ENCODE measurements at places on chromosomes 4 and X.

DNA sequence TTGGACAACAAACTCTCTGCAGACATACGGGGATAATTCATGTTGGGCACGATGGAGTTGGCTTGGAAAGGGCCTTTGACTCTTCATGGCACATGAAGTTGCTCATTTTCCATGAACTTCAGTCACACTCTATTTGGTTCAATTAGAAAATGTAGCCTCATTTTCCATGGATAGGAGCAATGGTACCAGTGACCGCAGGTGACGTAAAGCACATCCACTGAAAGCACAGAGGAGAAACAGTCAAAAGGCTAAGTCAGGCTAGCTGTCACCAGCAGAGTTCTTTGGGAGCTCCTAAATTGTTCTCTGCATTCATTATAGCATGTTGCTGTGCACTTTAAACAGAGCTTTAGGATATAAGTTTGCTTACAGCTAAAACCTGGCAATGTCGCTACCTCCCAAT lies 39.9 kb upstream of the MAP3K15 start:
- DNase-seq: no peak

- DNase-seq: no peak
Observed at GRCh38 chr4:31791666-31792065, 1071.5 kb downstream of the PCDH7 start.

GRCh38 chr4:146709956-146710355 lies 71.3 kb downstream of the POU4F2 start:
- no peak for DNase-seq

- DNase-seq: no peak
Observed at GRCh38 chrX:86061407-86061806, 14.0 kb upstream of the CHM start.

- DNase-seq: no peak
Observed at GRCh38 chr4:128301979-128302378, 14.4 kb upstream of the PGRMC2 start.

GRCh38 chr4:101774807-101775206 lies 15.7 kb upstream of the BANK1 start:
- no peak for DNase-seq

DNA sequence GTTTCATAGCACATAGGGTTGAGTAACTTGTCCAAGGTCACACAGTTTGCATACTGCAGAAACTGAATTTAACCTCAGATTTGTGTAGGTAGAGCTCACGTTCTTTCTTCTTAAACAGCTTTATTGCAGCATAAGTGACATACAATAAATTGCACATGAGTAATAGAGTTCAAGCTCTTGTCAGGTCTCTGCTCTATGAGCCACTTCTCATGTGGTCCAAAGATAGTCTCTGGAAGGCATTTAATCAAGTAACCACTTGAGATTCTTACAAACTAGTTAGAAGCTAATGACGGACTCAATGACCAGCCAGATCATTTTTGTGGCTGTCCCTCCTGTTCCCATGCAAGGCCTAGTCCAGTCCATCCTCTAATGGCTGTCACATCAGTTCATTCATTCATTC lies 68.9 kb downstream of the MAOB start:
- DNase-seq: no peak

GRCh38 chr4:56026596-56026995 lies 77.9 kb downstream of the CEP135 start:
- DNase-seq: no peak

DNA sequence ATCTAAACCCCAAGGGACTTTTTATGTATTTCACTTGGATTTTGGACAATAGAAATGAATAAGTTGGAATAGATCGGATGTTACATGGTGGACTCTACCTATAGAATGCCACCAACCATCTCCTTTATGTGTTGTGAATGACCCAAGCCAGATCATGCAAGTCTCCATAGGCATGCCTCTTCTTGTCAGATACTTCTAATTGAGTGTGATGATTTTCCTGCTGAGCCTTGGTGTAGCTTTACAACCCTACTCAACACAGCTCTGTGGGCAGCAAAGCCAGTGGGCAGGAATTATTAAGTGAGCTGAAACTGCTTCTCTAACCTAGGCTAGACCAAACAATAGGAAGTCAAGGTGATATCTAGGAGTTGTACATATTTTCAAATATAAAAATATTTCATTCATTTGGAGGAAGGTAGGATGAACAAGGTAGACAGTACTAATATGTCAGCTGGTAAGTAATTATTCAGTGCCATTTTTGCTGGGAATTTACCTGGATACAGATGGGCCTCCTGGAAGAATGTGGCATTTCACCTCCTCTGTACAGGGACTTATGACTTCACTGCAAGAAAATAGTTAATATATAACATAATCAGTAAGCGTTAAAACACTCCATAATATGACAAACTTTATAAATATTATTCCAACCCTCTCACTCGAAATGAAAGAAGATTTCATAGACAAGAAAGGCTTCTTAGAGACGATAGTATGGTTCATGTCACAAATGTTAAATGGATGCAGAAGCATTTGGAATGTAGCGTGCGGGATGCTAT lies 298.0 kb upstream of the FAT1 start:
- no peak for DNase-seq

- no peak for DNase-seq
Observed at GRCh38 chr4:94127707-94128328, 79.8 kb upstream of the SMARCAD1 start.

DNA sequence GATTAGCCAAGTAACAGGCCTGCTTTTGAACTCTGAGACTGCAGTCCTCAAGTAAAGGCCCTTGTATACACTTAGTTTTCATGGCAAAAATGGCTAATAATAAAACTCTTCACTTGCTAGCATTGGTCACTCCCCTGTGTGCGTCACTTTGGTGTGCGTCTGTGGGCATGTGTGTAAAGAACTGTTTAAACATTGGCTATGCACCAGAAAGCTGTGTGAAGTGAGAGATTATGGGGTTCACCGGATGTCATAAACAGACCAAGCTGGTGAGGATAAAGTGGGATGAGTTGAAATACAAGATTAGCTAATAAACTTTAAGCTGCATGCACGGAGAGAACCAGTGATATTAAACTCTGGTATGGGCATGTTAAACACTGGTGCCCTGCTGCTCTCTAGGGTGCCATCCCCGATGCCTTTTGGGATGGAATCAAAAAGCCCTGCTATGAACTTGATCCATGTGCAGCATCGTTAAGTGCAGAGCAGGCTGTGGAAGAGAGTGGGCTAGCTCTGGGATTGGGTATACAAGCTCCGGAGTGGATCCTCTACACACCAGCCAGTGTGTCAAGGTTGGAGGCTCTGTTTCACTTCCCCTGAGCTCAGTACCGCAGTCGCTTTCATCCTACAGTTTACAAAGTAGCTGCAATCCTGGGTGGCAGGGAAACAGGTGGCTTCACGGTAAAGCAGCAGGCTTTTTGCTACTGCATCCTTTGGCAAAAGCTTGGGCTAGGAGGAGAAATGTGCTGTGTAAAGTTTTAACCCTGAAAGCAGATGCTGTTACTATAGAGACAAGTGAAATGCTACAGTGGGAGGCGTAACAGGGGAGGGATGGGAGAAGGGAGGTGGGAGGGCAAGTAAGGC lies 108.3 kb upstream of the SLC4A4 start:
- no peak for DNase-seq

DNA sequence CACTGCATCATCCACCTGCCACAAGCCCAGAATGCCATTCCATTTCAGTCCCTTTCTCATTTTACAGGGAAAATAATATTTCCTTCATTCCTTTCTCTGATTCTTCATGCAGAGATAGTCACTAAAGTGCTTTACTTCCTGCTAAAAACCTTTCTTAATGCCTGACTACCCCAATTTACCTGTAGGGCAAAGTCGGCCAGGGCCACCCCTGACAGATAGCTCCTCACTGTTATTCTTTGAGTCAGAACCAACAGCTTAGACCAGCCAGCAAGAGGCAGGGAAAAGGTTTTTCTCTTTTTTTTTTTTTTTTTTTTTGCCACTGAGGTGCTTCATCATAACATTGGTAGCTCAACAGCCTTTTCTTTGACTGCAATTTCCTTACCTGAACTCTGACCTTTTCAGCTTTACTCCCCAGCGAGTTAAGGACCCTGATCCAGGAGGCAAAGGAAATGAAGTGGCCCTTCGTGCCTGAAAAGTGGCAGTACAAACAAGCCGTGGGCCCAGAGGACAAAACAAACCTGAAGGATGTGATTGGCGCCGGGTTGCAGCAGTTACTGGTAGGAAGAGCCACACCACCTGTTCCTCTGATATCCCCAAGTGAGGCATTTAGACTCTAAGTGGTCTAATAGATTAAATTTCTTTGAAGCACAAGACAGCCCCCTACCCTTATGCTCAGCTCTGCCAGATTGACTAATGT lies 85.0 kb downstream of the ALPK1 start:
- no peak for DNase-seq

GRCh38 chr4:116501954-116502353 lies 583.4 kb downstream of the TRAM1L1 start:
- no peak for DNase-seq

- no peak for DNase-seq
Observed at GRCh38 chr4:142913461-142914030, 67.4 kb upstream of the INPP4B start.

DNA sequence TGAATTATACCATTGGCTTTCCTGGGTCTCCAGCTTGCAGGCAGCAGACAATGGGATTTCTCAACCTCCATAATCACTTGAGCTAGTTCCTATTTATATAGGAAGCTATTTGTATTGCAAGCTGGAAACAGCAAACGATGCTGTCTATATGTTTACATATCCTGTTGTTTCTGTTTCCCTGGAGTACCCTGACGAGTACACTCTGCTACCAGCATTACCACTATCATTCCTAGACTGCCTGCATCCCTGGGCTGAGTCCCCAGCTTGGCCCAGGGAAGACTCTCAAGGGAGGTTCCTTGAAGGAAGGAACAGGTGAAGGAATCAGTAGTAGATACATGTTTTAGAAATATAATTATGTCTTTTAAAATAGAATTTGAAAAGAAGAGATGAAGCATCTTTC lies 81.4 kb downstream of the EVC2 start:
- DNase-seq: no peak

All from activated gamma-delta T cell treated with Interleukin-2 at 50 U/mL for 16 hours (primary cell).